ENCODE measurements at places on chromosomes 3 and 15.

GRCh38 chr3:100759950-100760349 lies 50.7 kb downstream of the TFG start:
- DNase-seq, result no peak

DNA sequence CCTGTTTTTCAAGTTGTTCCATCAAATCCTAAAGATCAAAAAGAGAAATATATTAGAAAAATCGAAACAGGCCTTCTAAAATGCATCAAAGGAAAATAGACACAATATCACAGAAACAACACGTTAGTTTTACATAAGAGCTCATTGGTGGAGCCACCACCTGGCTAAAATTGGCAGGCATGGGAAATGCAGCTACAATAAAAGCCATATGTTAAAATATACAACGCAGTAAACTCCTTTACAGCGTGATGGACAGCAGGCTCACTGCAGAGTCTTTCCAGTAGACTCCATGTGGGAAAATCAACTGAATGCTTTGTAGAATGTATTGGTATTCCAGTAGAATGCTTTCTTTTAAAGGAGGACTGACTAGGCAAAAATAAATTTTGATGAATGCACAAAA lies 40.9 kb upstream of the MYO5C start:
- DNase-seq, result no peak

- DNase-seq, result no peak
Observed at GRCh38 chr15:41936649-41937567, 35.4 kb downstream of the EHD4 start.

DNA sequence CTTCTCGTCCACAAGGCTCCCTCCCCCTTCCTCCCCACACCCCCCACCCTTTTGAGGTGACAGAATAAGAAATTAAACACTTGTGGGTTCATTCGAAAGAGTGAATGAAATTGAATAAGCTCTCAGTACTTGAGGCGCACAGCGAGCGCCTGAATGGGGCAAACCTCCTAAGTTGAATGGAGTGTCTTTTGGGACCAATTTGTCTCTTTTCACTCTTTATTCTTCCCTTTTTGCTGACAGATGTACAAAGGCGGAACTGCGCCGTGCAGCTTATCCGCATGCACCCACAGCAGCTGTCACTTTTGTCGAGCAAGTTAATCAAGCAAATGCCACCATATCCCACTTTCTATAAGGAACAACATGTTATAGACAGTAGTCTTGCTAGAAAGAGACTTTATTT lies 47.9 kb upstream of the FEZF2 start:
- no peak for DNase-seq

- no peak for DNase-seq
Observed at GRCh38 chr3:16849795-16850194, 35.0 kb upstream of the PLCL2 start.

DNA sequence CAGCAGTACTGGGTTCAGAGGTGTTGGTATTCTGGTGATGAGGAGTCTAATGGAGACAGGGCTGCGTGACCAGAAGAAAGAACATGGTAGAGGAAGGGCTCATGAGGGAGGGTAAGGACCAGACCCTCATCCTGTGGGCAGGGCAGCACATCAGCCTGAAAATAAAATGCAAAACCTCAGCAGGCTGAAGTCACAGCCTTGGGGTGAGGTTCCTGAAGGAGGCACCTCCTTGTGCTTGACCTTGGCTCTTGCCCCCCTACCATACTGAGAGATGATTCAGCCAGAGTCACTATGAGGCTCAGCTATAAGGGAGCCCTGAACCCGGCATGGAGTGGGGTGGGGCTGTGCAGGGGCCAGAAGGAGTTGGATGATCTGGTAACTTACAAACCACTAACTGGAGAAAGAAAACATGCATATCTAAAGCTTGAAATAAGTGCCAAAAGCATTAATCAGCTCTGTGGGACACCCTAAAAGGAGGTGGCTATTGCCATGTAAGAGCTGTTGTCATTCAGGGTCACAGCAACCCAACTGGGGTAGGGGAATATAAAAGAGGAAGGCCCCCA lies 60.2 kb downstream of the CORO2B start:
- DNase-seq, result no peak

DNA sequence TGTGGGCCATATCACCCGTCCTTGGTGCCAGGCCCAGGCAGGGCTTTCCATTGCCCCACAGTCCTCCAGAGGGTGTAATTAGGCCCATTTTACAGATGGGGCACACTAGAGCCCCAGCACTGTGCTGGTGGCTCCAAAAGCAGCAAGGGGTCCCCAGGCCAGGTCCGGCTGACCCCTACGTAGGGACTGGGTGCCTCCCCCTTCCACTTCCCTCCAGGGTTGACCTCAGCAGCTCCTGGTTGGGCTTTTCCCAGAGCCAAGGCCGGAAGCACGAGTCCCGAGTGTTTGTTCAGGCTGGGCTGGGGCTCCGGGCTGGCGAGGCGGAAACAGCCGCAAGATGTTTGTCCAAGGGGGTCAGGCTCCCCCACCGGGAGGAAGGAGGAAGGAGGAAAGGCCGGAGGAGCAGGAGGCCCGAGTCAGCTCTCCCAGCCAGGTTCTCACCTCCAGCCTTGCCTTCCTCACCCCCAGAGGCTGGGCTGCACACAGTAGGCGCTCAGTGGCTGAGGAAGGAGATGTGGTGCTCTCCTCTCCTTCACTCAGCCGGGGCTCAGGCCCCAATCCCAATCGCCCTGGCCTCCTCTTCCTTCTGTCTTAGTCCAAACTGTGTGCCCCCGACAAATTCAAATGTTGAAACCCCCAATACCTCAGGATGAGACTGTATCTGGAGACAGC lies 17.1 kb upstream of the PLXND1 start:
- DNase-seq, result peak; percentile 76

DNA sequence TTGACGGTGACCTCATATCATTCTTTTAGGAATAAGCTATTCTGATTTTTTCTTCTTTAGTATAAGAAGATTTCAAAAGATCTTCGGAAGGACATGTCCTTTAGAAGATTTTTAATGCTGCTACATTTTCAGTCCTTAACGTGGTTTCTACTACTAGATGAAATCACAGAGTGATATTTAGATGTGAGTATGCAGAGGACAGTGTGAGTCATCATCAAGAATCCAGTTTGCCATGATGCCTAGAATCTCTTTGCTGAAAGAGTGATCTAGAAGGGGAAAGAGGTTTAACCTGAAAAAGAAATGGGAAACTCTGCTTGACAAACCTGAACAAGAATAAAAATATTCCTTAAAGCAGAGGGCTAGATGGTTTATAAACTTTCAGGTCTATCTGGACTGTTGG lies 43.2 kb downstream of the SLC7A14 start:
- DNase-seq, result no peak

GRCh38 chr15:32918547-32918946 lies 200.7 kb downstream of the GREM1 start:
- DNase-seq, result no peak

DNA sequence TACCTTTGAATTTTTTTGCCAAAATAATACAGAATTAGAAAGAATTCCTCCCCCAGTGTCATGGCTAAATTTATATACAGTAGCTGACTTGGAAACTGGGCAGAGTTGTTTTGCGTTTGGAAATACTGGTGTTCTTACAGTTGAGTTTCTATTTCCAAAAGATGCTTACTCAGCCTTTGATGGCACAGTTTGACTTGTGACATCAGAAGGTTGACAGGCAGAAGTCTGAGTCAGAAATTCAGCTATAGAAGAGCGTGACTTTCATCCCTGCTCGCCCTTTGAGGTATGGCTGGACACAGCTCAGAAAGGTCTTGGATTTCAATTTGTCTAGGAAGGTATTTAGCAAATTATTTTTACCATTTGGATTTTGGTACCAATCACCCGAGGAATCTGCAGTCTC lies 175.8 kb downstream of the VGLL4 start:
- no peak for DNase-seq

- no peak for DNase-seq
Observed at GRCh38 chr3:156862338-156862737, 36.2 kb downstream of the LEKR1 start.

DNA sequence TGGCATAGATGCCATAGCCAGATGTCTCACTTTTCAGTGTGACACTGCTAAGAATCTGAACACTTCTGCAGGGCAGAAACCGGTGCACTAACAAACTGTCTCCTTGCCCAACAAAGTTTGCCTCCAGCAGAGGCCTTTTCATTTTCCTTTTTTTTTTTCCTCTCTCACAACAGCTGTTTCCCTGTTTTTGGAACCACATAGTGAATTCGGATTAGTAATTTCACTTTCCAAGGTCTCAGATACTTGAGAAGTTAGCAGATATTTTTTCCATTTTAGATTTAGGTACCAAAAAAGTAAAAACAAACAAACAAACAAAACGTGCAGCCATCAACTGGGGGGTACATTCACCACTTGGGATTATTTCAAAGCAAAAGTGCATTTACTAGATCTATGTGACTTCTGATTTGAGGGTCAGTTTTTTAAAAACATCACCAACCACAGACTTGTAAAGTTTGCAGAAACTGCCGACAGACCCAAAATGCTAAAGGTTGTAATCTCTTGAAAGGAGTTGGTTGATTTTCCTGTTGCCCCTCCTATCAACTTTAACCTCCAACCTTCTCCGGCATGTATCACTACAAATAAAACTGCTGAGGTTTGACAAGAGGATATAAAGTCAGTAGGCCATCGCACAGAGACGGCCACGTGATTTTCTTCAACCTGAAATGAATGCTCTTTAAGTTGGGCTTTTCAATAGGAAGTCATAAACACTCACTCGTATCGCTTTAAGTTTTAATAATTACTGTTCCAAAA lies 169.1 kb downstream of the CDIN1 start:
- DNase-seq, result no peak

DNA sequence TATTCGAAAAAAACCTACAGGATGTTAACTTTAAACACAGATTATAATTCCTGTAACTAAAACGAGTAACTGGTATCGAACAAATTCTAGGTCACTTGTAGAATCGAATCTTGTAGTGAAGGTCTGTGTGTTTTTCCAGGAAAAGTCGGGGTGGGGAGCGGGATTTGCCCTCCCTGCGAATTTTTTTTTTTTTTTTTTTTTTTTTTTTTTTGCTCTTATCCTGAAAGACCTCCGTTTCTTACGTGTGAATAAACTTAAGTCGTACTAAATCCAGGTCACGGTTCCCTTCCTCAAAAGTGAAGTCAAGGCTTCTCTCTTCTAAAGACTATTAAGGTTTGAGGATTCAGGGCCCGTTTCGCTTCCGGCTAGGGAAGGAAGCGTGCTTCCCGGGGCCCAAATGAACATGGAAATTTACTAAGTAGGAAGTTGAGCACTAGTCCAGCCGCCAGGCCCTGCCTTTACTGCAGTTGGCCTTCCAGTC lies 770 bp downstream of the TBC1D5 start:
- no peak for DNase-seq

GRCh38 chr15:51186181-51186705 lies 91.5 kb upstream of the TNFAIP8L3 start:
- no peak for DNase-seq

DNA sequence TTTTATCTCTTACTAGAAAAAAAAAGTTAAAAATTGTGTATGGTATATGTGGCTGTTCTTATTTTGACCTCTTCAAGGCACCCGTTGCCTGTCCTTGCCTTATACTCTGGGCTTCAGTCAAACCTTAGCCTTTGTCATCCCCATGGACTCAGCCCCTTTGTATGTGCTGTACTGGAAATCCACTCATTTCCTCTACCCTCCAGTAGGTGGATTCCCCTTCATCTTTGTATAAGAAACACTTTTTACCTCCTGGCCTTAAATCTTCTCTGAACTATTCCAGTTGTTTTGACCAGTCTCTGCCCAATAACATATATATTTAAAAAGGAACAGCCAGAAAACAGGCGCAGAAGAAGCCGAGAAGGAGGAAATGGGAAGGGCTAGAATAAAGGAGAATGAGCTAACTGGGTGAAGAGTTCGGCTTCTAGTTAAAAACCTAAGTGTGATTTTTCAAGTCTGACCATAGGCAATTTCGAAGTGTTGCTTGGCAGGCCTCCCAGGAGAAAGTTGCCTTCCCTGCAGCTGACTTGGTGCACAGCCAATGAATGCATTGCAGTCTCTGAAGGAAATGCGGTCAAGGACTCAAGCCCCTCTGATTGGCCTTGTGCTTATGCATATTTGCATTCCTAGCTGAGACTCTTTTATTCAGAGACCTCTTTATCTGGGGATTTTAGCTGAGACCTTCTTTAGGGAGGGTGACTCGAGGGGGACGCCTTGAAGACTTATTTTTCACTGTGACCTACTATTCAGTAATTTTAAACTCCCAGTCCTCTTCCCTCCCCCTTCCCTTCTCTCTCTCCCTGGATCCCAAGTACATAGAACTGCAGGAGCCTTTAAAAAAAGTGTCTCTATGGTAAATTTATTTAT lies 277.4 kb downstream of the ROBO1 start:
- DNase-seq, result no peak

DNA sequence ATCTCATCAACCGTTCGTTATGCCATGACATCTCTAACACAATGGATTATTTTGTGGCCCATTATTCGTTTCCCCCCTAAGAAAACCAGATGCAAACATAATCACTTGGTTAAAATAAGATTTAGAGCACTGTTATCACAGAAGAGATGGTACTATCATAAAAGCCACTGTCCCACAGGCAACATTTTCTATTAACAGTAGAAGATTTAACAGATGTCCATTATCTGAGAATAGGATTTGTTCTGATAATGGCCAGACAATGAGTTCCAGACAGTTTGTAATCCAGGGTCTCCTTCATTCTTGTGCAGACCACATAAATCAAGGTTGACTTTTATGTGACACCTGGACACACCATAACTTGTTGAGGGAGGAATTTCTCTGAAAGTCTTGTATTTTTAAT lies 153.1 kb downstream of the CLSTN2 start:
- no peak for DNase-seq

GRCh38 chr3:140091143-140091542 lies 156.2 kb downstream of the CLSTN2 start:
- no peak for DNase-seq

GRCh38 chr3:55511895-55512570 lies 24.9 kb upstream of the WNT5A start:
- DNase-seq, result no peak

DNA sequence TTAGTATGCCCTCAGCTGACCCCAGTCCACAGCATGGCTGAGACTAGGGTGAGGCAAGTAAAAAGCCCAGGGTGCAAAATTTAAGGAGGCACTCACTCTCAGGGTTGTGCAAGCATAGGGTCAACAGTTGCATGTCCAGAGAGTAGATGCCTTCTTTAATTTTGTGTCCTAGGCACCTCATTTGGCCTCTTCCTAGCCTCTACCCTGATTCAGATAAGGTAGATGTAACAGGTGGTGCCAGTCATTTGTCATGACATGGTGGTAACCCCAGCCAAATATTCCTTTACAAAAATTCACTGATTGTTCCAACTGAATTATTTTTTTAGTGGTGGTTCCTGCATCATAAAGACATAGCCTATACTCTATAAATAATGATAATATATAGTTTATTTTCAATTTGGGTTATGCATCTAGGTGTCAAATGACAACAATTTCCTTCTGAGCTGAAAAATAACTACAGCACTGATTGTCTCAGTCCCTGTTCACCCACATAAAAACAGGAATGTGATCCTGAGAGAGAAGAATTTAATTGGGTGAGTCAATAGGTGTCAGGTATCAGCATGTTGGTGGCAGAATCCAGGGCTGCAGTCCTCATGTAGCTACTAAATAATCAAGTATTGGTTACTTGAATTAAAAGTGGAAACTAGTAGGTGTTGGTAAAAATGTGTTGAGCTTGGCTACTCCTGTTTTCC lies 44.2 kb upstream of the TIPARP start:
- no peak for DNase-seq
